Tibial nerve (tissue), 4 donors: ENCODE measurements at places on chromosomes 7 and 10. TPM values are rescaled to one million over a fixed set of nuclear protein-coding genes. Genes with fewer than 3 reads are reported as not detected.

- no peaks in the 10 kb centered on the region for H3K27me3 ChIP-seq
- H3K4me1 ChIP-seq = peaks cover 49% of the 10 kb centered on the region
- no peak overlapping the region for H3K4me3 ChIP-seq
- no peaks in the 10 kb centered on the region for H3K36me3 ChIP-seq
These were observed 35.9 kb downstream of the LRRC4 start for GRCh38 chr7:127995156-127995880.

DNA sequence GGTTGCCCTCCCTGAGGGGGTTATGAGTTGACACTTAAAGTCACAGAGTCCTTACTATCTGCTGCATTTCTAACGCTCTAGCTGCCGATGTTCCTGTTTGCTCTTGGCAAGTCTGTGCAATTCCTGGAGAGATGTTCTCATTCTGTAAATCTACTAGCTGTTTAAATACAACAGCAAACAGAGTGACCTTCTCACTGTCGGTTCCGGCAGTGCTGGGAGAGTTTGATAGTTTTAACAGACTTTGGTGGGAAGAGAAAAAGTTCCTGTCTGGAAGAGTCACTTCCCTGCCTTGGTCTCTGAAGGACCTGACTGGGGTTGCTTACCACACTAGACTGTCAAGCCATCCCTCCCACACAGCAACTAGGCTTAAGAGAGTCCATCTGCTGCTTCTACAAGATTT is 63.3 kb upstream of the ELMO1 start:
- H3K27me3 ChIP-seq = no peaks in the 10 kb centered on the region
- H3K36me3 ChIP-seq = no peaks in the 10 kb centered on the region
- no peak overlapping the region for H3K4me3 ChIP-seq
- no peak overlapping the region for H3K27ac ChIP-seq
- DNase-seq = no peak

DNA sequence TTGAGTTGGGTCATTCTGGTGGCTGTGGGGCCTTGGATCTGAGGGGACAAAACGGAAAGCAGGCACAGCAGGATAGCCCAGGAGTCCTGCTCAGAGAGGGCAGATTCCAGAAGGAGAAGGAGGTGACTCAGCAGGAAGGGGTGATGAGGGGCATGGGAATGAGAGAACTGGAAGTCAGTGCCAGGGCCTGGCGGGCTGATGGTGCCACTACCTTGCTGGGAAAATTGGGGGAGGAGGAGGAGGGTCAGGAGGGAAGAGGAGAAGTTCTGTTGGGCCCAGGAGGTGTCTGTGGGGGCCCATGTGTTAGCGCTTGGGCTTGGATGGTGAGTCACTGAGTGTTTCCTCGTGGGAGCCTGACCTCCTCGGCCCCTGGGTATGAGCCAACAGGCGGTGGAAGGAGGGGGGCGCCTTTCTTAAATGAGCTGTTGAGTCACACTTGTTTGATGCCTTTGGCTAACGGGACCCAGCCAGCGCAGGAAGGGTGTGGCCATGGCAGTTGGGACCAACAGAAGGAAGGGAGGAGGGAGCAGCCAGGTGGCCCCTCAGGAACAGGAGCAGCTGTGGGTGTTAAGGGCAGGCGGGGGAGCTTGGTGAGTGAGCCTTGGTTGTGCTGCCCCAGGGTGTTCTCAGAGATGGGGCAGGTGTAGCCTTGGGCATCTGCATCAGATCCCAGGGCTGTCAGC is 130.0 kb upstream of the BTBD16 start:
- no peaks in the 10 kb centered on the region for H3K36me3 ChIP-seq
- peaks cover 38% of the 10 kb centered on the region for H3K4me1 ChIP-seq
- H3K4me3 ChIP-seq = no peak overlapping the region
- H3K27me3 ChIP-seq = no peaks in the 10 kb centered on the region
- peak overlapping the region; percentile 83 for H3K27ac ChIP-seq

The PRRT4 gene
- 0.87 TPM for total RNA-seq

The CACNB2 gene
- 3.3 TPM for total RNA-seq

DNA sequence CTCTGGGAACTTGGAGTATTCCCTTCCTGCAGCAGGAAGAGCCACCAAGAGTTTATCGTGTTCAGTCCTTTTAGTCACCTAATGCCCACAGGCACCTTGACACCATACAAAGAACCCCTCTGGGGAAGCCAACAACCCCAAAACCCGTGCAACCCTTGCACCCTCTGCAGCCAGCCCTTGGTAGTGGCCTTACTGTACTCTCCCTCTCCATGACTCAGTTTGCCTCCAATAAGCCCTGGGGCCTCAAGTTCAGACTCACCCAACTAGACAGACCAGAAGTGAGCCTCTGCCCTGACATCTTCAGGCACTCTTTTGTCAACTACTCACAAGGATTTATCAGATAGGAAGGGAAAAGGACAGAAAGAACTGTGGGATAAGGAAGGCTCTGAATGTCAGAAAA is 30.9 kb downstream of the KCNMA1 start:
- no peaks in the 10 kb centered on the region for H3K36me3 ChIP-seq
- H3K27ac ChIP-seq = no peak overlapping the region
- no peaks in the 10 kb centered on the region for H3K27me3 ChIP-seq
- H3K4me1 ChIP-seq = no peaks in the 10 kb centered on the region
- H3K4me3 ChIP-seq = no peak overlapping the region
- no peak for DNase-seq

DNA sequence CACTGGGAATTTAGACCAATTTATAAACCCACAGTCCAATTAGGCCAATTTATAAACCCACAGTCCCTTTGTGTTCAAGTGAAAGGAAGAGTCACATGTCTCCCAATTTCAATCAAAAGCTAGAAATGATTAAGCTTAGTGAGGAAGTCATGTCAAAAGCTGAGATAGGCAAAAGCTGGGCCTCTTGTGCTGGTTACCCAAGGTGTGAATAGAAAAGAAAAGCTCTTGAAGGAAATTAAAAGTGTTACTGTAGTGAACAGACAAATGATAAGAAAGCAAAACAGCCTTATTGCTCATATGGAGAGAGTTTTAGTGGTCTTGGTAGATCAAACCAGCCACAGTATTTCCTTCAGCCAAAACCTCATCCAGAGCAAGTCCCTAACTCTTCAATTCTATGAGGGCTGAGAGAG is 245.0 kb downstream of the HDAC9 start:
- H3K27me3 ChIP-seq = no peaks in the 10 kb centered on the region
- no peaks in the 10 kb centered on the region for H3K36me3 ChIP-seq
- no peak for DNase-seq
- no peak overlapping the region for H3K4me3 ChIP-seq
- no peak overlapping the region for H3K27ac ChIP-seq

The PKD2L1 gene
- 0.42 TPM for total RNA-seq

GRCh38 chr10:4704034-4704545 is 121.9 kb upstream of the AKR1E2 start:
- no peaks in the 10 kb centered on the region for H3K36me3 ChIP-seq
- no peaks in the 10 kb centered on the region for H3K4me1 ChIP-seq
- H3K27me3 ChIP-seq = no peaks in the 10 kb centered on the region
- no peak overlapping the region for H3K27ac ChIP-seq

- no peaks in the 10 kb centered on the region for H3K36me3 ChIP-seq
- no peak overlapping the region for H3K4me3 ChIP-seq
- DNase-seq = no peak
These were observed 59.6 kb upstream of the SEMA3E start for GRCh38 chr7:83708531-83708930.

DNA sequence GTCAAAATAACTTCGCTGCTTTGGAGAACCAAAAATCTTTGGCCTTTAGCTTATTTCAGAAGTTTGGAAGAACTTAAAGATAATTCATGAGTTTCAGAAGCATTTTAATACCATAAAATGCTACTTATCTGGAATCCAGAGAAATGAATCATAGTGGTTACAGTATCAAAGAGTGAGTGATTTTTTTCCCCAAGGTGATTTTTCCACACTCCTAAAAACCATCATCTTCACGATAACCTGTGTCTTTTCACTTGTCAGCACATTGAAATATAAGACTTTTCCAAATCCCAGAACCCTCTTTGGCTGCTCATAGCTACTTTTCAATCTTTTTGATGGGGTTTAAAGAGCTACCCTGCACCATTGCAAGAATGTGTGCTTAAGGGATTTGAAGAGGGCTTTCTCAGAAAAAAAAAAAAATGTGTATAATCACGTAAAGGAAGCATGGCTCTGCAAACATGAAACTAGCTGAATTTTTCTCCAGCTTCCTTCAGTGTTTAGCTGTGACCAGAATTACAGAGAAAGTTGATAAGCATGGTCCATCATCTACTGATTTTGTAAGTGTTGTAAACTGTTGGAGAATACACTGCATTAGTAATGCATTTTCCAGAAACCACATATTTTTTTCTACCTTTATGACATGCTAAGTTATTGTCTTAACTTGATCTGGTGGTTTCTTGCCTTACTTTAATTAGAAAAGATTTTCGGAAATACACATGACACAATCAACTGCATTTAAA is 134.9 kb downstream of the BICC1 start:
- H3K36me3 ChIP-seq = no peaks in the 10 kb centered on the region
- H3K27ac ChIP-seq = no peak overlapping the region
- H3K27me3 ChIP-seq = no peaks in the 10 kb centered on the region
- no peaks in the 10 kb centered on the region for H3K4me1 ChIP-seq
- H3K4me3 ChIP-seq = no peak overlapping the region
- DNase-seq = no peak

DNA sequence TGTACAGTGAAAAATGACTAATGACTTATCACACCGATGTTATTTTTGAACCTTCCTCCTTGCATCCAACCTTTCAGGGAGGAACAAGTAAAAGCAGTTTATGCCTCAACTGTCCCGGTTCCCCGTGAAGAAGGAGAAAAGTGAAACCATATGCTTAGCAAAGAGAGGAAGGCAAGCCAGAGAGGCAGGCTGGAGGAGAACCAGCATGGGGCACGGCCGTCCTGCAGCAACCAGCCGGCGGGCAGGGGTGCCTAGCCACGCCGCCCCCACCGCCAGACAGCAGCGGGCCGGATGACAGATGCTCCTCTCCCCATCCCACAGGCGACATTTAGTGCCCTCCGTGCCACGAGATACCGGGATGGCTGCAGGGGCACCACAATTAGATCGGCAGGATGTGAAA is 421.4 kb upstream of the MGMT start:
- no peaks in the 10 kb centered on the region for H3K27me3 ChIP-seq
- no peak for DNase-seq
- peak overlapping the region; percentile 11 for H3K4me3 ChIP-seq
- H3K27ac ChIP-seq = peak overlapping the region; percentile 39
- H3K4me1 ChIP-seq = no peaks in the 10 kb centered on the region

DNA sequence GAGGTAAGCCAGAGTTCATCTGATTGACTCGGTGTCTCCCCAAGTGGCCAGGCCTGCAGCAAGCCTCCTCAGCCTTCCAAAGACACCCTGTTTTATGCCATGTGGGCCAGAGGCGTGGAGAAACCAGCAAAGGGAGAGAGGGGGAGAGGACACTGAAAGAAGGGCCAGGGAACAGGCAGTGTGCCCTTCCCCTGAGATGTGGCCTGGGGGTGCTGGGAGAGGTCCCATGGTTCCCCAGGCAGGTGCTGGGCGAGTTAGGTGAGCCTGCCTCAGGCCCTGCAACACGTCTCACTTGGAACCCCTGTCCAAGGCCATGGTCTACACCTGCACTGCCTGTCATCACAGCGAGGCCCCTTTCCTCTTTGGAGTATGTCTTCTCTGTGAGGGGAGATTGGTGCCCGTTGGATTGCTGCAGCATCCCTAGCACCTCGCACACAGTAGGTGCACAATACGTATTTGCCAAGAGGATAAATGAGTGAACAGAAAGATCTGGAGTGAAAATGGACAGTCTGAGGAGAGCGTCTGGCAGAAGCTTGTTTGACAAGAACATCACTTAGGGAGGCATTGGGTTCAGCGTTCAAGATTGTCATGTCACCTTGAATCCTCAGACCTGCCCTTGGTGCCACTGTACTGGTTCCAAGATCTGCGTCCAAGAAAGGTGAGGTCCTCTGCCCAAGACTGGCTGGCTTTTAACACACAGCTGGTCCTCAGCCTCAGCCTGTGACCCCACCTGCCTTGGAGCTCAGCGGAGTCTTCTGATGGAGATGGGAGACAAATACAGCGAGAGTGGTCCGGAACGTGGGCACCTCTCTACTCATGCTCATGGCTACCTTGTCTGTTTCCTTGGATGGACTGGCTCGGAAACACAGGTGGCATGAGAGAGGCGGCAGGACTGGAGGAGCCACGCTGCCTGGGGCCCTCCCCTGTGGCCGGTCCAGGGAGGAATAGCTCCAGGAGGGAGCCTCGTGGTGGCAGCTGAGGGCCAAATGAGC is 39.8 kb upstream of the NUB1 start:
- no peak overlapping the region for H3K4me3 ChIP-seq
- no peak overlapping the region for H3K27ac ChIP-seq
- no peaks in the 10 kb centered on the region for H3K36me3 ChIP-seq
- H3K4me1 ChIP-seq = peaks cover 10% of the 10 kb centered on the region
- peaks cover 56% of the 10 kb centered on the region for H3K27me3 ChIP-seq

The MBL2 gene
- not detected for total RNA-seq
